ENCODE measurements at places on chromosomes 13 and 19. TPM values are rescaled to one million over a fixed set of nuclear protein-coding genes. Genes with fewer than 3 reads are reported as not detected.

Gene FCER2
- 0.30 TPM for total RNA-seq

Gene OR7A5
- total RNA-seq, result not detected

Gene ZNF728
- 5.6 TPM for total RNA-seq

Gene VSTM2B
- total RNA-seq, result not detected

Gene ZNF829
- total RNA-seq, result 2.3 TPM

Gene IL4I1
- not detected for total RNA-seq

Gene ZNF222
- total RNA-seq, result 4.6 TPM

Gene CLEC11A
- total RNA-seq, result 6.2 TPM

Gene GGN
- total RNA-seq, result not detected

Gene TSSK6
- total RNA-seq, result 0.77 TPM

Gene IFNL1
- total RNA-seq, result not detected

Gene ERVV-1
- total RNA-seq, result 0.11 TPM

Gene YJEFN3
- 7.8 TPM for total RNA-seq

Gene RFXANK
- total RNA-seq, result 37.2 TPM

Gene SELENOV
- not detected for total RNA-seq

Gene ZNF665
- total RNA-seq, result 1.6 TPM

Gene TMEM238
- 0.69 TPM for total RNA-seq

Gene C19orf38
- 0.47 TPM for total RNA-seq

Gene KLK11
- total RNA-seq, result not detected

Gene ZNF112
- total RNA-seq, result 3.5 TPM

Gene PRR22
- total RNA-seq, result 1.1 TPM

All from left ventricle myocardium inferior (tissue), 1 donor.